ENCODE measurements at places on chromosomes 1 and 21. TPM values are rescaled to one million over a fixed set of nuclear protein-coding genes. Genes with fewer than 3 reads are reported as not detected.

S100A14 gene
- not detected for polyA plus RNA-seq

CGN gene
- polyA plus RNA-seq = not detected

IBA57 gene
- polyA plus RNA-seq = 3.3 TPM

RIMS3 gene
- polyA plus RNA-seq = 2.2 TPM

MCOLN3 gene
- 0.19 TPM for polyA plus RNA-seq

ISG20L2 gene
- polyA plus RNA-seq = 39.7 TPM

GIPC2 gene
- polyA plus RNA-seq = not detected

SLAMF1 gene
- 17.2 TPM for polyA plus RNA-seq

CBR3 gene
- polyA plus RNA-seq = 23.7 TPM

CSF3R gene
- polyA plus RNA-seq = 1.9 TPM

ARMH1 gene
- polyA plus RNA-seq = 5.6 TPM

ANKRD65 gene
- not detected for polyA plus RNA-seq
